ENCODE measurements at places on chromosomes 16 and 17.

- DNase-seq, result no peak
Measured at GRCh38 chr16:2533912-2534311, 2.7 kb upstream of the CEMP1 start.

DNA sequence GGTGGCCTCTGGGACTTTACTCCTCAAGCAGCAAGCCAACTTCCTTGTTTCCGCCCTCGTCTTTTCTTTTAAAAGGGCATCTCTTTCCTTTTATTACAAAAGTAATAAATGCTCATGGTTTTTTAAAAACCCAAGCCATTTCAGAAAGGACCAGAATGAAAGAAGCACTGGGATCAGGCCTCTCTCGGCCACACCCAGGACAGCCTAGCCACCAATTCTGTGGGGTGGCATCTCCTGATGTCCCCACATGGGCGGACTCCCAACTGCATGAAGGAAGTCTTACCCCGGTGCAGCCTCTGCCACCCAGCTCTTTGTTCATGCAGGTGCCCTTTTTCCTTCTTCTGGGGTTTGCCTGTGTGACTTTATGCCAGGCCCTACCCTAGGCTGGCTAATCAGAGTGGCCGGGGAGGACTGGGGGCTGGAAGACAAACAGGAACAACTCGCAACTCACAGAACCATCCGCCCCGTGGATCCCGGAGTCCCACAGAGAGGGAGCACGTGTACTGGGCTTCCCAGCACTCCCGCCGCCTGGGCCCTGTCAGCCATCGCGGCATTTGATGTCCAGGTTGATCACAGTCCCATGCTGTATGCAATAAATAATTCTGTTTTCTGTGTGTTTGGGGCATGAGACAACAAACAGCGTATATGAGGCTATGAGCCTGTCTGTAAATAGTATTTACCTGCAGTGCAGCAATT, 2.6 kb upstream of the RASD1 start:
- peak; percentile 19 for DNase-seq

- DNase-seq, result no peak
Measured at GRCh38 chr17:5585836-5586521, 1.7 kb upstream of the NLRP1 start.

GRCh38 chr16:28597692-28598261, 927 bp upstream of the SULT1A2 start:
- no peak for DNase-seq

All from left ventricle myocardium superior (tissue), 1 donor.